NCI-H1436 (cell line): ENCODE measurements at places on chromosomes 4 and X.
A peak's percentile ranks its signal among the peaks of the same experiment; 100 is the strongest.

DNA sequence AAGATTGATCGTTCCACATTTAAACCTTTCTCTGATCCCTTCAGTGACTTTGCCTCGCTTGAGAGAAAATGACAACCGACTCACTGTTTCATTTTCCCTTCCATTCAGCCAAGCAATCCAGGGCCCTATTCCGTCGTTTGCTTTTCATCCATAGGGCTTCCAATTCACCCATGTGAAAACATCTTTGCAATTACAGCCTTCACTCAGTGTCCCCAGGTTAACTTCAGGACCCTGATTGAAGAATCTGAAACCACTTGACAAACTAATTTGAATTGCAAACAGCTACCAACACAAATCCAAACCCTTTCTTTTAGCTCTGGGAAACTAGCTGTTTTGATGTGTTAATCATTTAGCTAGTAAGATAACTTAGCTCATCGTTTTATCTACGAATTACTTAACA, 120.2 kb upstream of the FAM9C start:
- peak; percentile 0 for DNase-seq

GRCh38 chrX:110301194-110301593, 16.7 kb downstream of the AMMECR1 start:
- no peak for DNase-seq

- no peak for DNase-seq
Observed at GRCh38 chrX:25873196-25873595, 264.9 kb upstream of the MAGEB18 start.

GRCh38 chr4:159150396-159150795, 47.5 kb downstream of the RAPGEF2 start:
- DNase-seq: no peak

DNA sequence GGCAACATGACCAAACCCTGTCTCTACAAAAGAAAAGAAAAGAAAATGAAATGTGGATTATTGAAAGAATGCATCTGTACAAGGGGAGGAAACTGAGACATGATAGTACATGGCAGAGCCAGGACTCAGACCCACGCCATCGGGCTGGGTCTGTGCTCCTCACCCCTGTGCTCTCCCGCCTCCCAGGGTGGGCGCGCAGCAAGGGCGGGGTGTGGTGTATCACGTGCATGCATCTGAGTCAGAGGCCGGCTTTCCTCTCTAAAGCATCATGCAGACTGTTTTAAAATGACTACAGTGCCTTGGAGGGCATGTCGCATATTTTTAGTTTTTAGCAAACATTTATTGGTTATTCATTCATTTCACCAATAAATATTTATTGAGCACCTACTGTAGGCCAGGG, 47.8 kb downstream of the HTT-AS start:
- no peak for DNase-seq

- DNase-seq: no peak
Observed at GRCh38 chrX:154597221-154597620, 12.3 kb downstream of the CTAG1A start.

- DNase-seq: no peak
Observed at GRCh38 chrX:8548446-8548845, 83.8 kb downstream of the VCX3B start.

DNA sequence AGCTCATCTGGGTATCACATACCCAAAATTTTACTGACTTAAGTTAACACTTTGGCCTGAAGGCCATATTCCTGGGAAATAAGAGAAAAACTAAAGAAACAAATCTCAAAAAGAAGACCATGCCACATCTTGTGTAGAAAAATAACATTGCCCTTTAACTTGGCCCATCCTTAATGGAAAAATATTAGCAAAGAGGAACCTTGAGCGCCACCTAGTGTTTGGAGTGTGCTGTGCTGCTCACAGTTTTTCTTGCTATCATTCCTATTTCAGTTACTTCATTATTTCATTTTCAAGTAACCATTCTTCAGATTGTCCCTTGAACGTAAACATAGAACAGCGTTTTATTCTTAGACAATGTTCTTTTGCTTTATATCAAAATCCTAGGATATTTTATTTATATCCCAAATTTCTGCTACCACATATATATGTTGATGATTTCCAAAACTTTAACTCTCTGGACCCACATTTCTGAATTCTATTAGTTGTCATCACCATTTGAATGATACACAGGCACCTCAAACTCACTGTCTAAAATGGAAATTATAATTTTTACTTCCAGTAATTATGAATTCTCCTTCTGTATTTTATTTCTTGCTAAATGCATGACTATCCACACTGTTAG, 999.0 kb upstream of the ADGRL3 start:
- DNase-seq: peak; percentile 52

DNA sequence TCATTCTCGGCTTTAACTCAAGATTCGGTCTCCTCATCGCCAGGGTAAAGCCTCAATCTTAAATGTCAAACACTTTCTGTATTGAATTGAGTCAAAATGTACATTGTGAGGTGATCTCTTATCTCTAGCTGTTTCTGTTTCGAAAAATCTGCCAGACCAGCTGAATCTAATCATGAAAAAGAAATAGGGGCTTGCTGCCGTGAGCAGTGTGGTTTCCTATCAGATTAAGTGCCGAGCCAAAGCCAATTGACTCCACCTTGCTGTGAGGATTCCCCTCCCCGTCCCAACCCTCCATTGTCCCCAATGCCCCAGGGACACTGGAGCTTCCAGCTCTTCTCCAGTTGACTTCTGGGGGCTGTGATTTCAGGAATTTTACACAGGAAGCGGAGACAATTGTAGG, 12.5 kb upstream of the CRLF2 start:
- no peak for DNase-seq

DNA sequence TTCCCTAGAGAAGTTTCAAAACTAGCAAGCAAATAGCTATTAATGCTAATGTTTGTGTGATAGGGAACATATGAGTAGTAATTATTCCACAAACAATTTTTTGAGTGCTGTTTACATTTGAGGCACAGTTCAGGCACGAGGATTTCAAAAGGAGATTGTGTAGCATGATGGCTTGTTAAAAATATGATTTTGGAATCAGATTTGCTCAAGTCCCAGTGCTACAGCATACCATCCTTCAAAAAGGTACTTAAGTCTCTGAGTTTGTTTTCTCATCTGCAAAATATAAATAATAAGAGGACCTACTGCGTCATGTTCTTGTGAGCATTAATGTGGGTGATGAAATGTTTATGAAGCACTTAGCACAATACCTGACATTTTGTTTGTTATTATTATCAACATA, 11.3 kb downstream of the TLR8 start:
- DNase-seq: no peak

- no peak for DNase-seq
Observed at GRCh38 chr4:47543331-47543730, 58.3 kb downstream of the ATP10D start.

GRCh38 chr4:24218566-24218965, 328.7 kb upstream of the PPARGC1A start:
- no peak for DNase-seq
